ENCODE measurements at places on chromosomes 7 and 10.
A peak's percentile ranks its signal among the peaks of the same experiment; 100 is the strongest.

DNA sequence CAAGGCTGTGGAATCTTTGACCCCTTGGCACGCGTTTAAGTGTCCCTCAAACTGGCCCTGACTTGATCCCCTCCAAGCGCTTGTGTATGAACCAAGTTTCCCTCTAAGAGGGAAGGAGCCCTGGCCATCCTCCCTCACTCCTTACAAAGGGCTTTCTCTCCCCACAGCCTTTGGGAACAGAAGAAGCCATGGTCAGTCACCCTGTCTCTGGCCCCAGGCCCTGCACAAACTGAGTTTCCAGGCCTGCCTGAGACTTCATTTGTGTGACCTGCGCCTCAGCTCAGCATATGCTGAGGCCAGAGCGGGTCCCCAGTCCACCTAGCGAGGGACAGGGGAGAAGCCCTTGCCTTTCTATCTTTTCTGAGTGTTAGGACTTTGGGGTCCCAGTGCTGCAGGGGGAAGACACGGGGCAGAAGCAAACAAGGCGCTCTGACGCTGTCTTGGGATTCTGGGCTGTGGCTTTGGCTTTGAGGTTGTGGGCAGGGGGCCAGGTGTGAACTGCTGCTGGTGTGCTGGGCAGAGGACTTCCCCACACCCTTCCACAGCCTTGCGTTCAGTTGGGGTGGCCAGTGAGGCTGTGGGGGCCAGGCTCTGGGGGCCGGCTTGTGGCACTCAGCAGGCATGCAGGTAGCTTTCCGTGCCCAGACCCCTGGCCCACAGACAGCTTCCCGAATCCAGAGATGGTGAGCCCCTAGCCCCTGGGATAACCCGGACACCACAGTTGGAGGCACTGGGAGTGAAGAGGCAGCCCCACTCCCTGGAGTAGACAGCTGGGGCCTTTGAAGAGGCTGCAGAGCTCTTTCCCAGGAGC, 1.5 kb downstream of the RET start:
- no peak for DNase-seq

DNA sequence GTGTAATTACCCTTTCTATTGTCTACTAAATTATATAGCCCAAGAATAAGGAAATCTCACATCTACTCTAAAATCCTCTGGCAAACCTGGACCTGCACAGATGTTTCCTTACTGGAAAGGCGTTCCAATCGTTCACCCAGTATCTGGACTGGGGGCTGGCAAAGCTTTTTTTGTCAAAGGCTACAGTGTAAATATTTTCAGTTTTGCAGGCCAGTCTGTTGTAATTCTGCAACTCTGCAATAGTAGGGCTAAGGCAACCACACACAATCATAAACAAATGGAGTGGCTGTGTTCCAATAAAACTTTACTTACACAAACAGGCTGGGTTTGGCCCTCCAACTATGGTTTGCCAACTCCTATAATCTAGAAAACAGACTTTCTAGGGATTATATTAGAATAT, 56.2 kb downstream of the GLI3 start:
- no peak for DNase-seq

GRCh38 chr10:33216661-33217427, 117.6 kb downstream of the NRP1 start:
- peak; percentile 76 for DNase-seq

DNA sequence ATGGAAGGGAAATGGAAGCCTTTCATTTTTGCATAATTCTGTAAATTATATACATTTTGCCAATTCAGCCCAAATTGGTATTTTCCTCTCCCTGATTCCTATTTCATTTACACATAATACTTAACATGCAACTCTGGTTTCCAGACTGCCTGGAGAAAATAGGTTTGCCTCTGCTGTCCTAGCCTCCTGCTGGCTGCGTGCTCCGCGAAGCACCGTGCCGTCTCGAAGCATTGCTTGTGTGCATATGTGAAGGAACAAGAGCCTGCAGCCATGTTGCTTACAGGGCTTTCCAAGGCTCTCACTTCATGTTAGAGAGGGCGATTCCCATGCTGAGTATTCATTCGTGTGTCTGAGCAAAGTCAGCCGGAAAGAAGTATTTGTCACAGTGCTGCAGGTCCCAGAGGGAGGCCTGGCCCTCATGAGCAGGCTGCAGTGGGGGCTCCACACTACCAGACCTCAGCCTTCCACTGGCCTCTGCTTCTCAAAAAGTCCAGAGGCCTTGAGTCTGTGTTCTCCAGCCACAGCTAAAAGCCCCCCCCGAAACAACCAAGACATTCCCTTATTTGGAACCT, 66.5 kb downstream of the CLRN3 start:
- DNase-seq: no peak

DNA sequence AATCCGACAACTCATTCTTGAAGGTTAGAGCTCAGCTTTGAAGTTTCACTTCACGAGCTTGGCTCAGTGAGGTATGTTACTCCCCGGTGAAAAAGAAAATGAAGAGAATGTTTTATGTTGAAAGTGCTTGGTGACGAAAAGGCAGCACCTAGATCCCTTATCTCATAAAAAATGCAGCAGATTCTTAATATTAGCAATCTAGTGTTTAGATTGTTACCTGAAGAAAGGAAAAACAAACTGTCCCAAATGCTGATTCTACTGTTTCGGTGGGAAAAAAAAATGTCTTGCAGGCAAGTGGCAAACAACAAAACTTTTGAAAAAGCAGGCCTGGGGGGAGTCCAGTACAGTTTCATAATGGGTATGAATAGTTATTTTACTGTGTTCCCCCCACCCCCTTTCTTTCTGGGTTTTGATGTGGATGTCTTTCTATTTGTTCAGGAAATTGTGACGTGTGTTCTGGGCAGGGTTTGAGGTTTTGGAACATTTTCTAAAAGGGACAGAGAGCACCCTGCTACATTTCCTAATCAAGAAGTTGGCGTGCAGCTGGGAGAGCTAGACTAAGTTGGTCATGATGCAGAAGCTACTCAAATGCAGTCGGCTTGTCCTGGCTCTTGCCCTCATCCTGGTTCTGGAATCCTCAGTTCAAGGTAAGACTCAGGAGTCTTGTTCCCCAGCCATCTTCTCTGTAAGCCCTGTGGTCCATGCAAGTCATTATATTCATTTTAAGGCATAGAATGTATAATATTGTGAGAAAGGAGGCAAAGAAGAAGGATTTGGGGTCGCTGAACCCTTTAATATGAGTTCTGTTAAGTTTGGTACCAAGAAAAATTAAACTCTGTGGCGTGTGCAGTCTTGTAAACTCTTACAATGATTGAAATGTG, at the start of gene SRGN:
SRGN (plus strand) TSS at position 514 of the 881 bp plus-strand sequence; CDS start at position 569, 55 bp downstream.
- DNase-seq: peak; percentile 8
